ENCODE measurements at places on chromosomes 5 and 9.

GRCh38 chr5:84683594-84683993, 298.9 kb upstream of the EDIL3 start:
- DNase-seq = no peak

GRCh38 chr5:145203193-145203592, 631.9 kb downstream of the PRELID2 start:
- DNase-seq = no peak

DNA sequence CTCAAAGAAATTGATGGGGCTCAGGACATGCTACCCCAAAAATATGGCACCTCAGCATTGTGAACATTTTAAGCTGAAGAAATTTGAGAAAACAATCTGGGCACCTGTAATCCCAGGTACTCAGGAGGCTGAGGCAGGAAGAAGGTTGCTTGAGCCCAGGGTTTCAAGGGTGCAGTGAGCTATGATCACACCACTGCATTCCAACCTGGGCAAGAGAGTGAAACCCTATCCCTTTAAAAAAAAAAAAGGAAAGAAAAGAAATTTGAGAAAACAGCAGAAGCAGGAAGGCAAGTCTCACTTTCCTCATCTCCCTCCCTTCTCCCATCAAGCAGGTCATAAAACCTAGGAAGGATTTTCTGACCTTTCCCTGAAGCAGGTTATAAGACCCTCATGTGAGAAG, 23.6 kb downstream of the TPD52L3 start:
- no peak for DNase-seq

DNA sequence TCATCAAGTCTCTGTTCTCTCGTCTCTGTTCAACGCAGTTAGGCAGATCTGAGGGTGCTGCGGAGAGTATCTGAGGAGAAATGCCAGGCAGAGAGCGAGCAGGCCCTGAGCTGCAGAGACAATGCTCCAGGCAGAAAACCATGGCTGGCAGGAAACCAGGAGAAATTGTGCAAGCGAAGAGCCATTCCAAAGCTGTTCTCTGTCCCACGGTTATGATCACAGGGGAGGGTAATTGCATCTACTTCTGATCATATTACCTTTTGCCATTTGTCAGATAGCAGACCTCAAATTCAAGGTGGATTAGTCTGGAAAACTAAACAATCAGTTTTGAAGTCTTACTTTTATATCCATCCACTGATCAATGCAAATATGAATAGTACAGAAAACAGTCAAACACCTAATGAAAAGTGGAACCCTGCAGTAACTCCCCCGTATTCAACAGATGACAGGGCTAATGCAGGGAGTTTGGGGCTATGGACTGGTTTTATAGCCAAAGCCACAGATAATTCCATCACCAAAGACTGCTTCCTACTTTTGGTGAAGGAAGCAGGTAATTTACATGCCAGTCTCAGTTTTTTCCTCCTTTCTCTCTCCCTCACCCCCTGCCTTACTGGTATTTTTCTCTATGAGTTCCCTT, 228.0 kb downstream of the DCP2 start:
- no peak for DNase-seq

DNA sequence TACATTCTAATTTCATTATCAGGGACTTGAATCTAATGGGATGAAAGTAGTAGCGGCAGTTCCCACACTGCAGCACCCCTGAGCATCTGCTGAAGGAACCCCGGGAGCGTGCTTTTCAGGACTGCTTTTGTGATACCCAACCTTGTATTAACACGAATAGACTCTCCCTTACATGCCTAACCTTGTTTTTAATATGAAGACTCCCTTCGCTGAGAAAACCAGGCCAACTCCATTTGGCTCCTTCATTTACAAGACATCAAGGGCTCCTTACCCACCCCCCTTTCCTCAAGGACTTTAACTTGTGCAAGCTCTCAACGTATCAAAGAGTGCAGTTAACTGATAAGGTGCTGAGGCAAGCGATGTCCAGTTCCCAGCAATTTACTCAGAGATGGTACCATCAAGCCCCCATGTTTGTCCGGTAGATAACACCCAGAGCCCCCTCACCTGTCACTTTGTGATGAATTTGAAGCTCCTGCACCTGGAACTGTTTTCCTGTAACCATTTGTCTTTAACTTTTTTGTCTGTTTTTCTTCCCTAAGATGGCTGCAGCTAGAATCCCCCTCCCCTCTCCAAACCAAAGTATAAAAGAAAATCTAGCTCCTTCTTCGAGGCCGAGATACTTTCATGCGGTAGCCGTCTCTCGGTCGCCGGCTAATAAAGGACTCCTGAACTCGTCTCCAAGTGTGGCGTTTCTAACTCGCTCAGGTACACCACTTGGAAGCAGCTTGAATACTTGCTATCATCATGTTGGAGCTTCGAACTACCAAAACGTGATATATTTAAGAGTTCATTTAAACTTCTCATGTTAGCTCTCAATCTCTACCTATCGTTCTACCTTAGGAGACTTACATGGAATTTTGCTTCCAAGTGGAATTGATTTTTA, 10.7 kb downstream of the HNRNPH1 start:
- no peak for DNase-seq

DNA sequence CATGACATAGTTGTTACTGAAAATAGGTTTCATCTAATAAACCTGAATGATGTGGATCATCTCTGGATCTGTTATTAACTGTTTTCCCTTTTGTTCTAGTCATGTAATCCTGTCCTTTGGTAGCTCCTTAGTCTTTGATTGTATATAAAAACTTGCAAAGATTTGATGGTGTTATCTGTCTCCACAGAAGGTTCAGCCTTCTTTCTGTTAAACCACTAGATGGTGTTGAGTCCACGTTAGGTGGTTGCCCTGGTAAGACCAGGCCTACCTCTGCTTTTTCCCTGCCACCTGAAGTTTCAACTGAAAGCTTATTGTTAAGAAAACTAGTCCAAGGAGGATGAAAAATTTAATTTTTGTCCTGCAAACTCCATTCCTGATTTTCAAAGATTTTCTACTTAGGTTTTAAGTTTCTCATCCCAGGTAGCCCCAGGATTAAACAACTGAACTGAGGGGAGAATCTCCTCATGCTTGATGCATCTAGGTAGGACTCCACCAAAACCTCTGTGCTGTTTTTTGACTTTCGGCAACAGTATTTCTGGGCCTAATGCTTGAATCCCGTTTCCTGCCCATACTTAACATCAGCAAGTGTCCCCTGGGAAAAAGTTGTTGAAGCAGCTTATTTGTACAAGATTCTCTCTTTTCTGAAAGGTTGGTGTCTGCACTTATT, 68.5 kb downstream of the RICTOR start:
- no peak for DNase-seq

- no peak for DNase-seq
These were observed 145.4 kb downstream of the GADD45G start for GRCh38 chr9:89750117-89750791.

GRCh38 chr5:169067751-169068173, 233.2 kb downstream of the SLIT3 start:
- no peak for DNase-seq

- no peak for DNase-seq
These were observed 659 bp upstream of the TUSC1 start for GRCh38 chr9:25678846-25679360.

DNA sequence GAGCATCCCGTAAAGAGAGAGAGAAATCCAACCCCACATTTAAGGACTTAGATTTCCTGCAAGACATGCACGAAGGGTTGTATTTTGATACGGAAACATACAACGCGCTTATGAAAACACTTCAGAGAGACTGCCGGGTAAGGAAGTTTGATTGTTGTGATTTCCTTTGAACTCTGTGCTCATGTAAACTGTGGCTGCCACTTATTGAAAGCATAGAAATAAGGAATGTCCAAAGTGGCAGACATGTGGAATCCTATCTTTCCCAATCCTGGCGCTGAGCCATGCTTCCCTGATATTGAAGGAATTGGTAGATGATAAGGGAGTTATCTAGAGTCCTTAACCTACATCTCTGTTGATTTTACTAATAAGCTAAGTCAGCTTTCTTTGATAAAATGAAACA, 119.4 kb downstream of the PRKACG start:
- DNase-seq = no peak

GRCh38 chr9:131606896-131607567, 61.7 kb downstream of the PRRT1B start:
- DNase-seq = no peak

Measured in activated CD8-positive, alpha-beta memory T cell treated with anti-CD3 and anti-CD28 coated beads for 1 hour (primary cell).